ENCODE measurements at places on chromosomes 12 and 14.

GRCh38 chr12:91819132-91819447, 326.6 kb downstream of the BTG1 start:
- no peak for DNase-seq

DNA sequence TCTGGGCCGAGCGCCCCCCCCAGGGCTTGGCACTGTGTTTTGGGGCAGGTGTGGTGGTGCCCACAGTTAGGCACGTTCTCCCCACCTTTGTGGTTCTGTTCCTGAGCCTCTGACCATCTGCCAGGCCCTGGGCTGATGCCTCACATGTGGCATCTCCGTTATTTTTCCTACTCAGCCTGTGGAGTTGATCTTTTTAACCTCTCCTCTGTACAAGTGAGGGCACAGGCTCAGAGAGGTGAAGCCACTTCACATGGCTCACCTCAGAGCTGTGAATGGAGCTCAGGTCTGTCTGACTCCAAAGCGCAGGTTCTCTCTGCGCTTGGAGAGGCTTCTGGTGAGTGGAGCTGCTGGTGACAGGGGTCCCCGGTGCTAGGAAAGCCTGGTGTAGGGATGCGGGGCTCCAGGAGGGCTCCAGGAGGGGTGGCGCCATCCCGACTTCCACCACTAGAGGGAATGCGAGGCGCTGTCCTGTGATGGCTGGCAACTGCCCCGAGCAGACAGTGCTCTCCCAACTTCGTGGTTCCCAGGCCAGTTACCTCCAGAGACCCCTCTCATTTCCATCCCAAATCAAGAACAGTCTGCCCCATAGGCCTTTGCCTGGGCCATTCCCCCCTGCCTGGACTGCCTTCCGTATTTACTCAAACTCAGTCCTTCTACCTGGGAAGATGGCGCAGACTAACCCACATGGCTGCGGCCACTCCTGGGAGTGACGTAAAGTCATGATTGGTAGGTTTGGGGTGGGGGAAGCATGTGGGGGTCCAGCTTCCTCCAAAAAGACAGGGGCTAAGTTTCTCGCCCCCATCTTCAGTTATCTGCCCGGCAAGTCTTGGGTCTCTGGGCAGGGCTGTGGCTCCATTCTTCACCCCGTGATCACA, 9.9 kb downstream of the BCL7A start:
- no peak for DNase-seq

DNA sequence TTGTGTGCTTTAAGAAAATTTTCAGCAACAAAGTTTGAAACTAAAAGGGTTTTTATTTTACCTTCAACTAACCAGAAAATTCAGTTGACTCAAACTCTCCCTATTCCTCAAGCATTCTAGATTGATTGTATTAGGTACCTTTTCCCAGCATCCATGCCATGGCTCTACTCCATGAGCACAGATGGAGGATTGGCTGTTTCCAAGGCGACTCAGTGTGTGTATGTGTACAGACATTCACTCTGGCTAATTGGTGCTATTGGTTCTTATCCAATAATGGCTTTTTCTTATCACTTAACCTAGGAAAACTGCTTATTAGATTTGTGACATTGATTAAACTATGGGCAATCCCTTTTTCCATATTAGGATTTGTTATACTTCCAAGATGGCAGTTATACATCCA, 202.6 kb downstream of the ANO6 start:
- no peak for DNase-seq

DNA sequence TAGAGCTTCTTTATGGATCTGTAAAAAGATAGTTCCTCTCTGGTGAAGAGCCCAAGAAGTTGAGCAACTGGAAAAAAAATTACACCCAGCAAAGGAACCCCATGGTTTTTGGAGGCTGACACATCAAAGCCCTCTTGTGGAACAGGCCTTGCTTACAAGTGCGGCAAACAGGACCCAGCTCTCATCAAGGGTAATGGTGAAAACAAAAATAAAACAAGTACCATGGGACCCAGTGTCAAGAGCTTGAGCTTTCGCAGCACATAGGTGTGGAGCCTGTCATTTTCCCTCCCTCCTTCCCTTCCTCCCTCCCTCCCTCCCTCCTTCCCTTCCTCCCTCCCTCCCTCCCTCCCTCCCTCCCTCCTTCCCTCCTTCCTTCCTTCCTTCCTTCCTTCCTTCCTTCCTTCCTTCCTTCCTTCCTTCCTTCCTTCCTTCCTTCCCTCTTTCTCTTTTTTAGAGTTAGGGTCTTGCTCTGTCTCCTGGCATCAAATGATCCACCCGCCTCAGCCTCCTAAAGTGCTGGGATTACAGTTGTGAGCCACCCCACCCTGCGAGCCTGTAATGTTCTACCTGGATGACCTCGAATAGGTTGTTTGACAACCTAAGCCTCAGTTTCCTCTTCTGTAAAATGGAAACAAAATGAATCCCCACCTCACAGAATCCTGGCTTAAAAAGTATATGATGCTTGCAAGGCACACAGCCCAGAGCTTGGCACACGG, 114.3 kb upstream of the RPH3A start:
- DNase-seq = no peak

GRCh38 chr12:79927772-79928474, 7.0 kb downstream of the PPP1R12A start:
- no peak for DNase-seq

DNA sequence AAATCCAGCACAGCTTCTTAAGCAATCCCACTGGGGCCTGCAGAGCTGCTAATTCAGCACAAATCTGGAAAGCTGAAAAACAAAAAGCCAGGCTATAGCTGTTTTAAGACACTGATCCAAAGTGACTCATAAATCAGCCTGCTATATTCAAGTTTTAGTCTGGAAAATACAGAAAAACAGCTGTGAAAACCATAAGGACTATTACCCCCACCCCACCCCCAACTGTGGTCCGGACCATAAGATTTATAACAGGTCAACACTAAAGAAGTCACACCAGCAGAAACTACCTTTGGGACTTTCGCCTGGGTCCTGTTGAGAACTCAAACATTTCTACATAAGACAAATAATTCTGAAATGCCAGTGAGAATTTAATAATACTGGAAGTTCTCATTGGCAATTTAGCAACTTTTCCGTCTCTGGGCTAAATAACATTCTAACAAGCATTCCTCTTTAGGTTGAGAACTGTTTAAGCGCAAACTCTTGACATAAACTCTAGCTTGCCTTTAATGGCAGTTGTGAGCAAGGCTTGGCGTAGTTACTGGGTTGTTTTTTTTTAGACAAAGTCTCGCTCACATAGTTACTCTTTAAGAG, 3.3 kb downstream of the LRIG3 start:
- DNase-seq = peak; percentile 87

DNA sequence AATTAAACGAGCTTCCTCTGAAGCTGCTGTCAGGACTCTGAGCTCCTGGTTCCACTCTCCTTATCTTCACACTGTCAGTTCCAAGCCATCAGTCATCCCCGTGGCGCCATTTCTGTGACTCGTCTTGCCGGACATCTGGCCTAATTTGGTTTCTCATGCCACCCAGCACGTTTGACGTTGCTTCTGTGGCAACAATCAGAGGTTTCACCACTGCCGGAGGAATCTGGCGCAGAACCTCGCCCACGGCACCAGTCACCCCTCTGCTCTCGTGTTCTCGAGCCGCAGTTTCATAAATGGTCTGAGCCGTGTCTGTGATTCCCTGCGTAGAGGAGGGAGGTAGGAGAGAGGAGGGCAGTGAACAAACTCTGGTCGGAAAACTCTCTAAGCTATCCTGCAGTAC, 29.7 kb downstream of the BDKRB1 start:
- no peak for DNase-seq

DNA sequence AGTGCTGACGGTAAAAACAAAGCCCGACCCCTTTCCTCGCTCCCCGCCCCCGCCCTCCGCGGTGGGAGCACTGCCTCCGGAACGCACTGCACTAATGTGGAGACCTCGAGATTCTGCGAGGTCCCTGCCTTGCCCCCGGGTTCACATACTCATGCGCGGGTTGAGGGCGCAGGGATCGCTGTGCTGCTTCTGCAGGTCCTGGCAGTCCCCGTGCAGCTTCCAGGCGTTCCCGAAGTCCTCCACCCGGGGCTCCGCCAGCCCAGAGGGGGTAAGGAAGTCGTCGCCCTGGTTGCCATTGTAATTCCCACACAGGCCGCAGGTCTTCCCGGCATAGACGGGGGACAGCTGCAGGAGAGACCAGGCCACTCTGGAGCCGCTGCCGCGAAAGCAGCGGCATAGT, 66.8 kb downstream of the VWF start:
- DNase-seq = no peak

DNA sequence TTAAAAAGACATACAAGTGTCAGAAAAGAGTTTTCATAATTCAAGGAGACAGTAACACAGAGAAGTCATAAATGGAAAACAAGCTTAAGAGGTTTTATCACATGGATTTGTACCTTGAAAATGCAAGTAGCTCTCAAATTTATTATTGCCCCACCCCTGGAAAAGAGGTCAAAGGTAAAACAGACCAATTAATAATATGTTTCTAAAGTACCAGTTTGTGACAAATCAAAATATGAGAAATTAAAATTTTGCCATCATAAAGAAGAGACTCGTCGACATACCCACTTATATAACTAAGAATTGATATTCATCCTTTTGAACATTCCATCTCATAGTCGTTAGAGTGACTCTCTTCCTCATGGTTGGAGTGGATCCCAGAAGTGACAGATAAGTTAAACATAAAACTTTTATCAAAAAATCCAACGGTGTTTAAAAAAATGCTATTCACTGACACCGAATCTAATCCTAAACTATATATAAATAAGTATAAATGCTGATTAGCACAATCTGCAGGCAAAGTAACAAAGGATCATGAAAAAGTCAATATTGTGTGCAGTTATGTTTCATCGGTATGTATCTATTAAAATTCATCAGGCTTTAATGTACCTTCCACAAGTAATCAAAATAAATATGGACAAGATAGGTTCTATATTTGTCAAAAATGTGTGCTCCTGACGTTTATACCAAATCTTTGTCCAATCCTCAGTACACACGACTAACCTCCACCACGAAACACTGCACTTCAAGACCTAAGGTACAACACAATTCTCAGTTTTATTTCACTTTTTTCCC, 2.3 kb downstream of the CORO1C start:
- DNase-seq = no peak

- no peak for DNase-seq
These were observed 43.0 kb downstream of the TXNRD1 start for GRCh38 chr12:104258476-104259067.

DNA sequence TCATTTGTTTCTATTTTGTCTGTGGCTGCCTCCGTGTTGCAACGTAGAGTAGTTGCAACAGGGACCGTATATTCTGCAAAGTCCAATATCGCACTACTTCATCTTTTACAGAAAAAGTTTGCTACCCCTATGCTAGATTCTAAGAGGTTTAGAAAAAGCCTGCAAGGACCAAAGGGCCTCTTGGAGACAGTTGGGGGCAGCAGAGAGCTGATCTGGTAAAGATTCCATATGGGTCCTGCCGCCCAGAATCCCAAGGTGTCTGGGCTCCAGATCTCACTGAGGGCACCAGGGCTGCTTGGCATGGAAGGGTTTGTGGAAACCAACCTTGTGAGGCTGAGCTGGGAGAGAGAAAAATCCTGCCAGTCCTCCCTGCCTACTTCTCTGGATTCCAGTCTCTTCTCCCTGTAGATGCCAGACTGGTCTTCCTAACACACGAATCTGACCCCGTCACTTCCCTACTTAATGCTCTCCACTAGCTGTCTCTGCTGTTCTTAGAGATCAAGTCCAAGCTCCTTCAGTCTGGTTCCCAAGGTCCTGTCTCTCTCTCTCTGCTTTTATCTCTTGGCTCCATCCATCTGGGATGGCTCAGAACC, 74.6 kb downstream of the GLRX5 start:
- DNase-seq = no peak

- no peak for DNase-seq
These were observed 104.7 kb upstream of the SLC35F4 start for GRCh38 chr14:57970594-57970993.

GRCh38 chr12:5220835-5221234, 177.2 kb downstream of the KCNA5 start:
- no peak for DNase-seq

DNA sequence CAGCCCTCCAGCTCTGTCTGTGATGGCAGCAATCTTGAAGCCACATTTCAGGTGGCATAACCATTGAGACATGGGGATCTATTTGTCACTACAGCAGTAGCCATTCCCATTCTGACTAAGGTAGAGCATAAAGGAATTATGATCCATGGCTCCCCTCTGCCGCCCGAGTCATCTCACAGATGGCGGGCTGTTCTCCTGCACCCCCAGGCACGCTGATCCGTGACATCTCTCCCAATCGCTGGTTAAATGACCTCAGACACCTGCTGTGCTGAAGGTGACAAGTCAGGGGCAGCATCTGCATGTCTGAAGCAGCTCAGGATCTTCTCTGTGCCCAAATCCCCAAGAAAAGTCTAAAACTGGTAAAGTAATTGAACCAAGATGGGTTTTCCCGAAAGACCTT, 124.3 kb downstream of the ZFP36L1 start:
- DNase-seq = no peak

GRCh38 chr14:95362138-95362494, 42.4 kb upstream of the CLMN start:
- DNase-seq = no peak

GRCh38 chr14:104139460-104140212, 1.2 kb downstream of the KIF26A start:
- no peak for DNase-seq

- no peak for DNase-seq
These were observed 19.5 kb downstream of the DCN start for GRCh38 chr12:91163116-91163515.

DNA sequence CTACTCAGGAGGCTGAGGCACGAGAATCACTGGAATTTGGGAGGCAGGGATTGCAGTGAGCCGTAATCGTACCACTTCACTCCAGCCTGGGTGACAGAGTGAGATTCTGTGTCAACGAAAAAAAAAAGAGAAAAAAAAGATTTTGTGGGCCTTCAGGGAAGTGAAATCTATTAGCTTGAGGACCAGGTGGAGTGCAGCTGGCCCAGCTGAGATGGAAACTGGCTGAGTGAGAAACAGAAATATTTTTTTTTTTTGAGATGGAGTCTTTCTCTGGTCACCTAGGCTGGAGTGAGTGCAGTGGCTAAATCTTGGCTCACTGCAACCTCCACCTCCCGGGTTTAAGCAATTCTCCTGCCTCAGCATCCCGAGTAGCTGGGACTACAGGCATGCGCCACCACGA, 2.3 kb upstream of the CLEC4C start:
- DNase-seq = no peak

DNA sequence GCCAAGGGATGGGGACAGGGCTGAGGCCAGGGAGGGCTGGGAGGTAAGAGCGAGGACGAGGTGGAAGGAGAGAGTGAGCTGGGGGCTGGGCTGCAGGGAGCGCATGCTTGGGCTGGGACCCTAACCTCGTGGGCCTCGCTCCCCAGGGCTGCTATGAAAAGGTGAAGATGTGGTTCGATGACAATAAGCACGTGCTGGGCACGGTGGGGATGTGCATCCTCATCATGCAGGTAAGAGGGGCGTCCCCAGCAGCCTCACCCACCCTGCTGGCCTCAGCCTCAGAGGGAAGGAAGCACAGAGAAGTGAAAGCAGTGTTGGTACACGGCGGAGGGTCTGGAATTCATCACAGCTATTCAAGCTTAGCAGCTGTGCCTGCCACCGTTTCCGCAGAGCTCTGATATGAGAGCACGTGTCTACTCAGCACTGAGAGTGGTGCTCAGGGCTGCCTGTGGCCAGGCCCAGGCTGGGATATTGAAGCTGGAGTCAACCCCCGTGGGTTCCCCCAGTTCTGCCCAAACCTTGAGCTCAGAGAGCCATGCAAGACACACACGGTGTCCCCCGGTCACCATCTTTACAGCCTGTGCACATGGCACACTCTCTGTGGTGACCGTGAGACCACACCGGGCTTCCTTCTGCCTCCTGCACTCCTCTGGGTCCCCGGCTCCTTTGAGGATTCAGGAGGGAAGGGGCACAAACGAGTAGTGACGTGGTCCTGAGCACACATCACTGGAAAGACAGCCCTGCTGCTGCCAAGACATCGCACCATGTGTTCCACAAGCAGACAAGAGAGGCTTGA, 204.6 kb downstream of the TSPAN9 start:
- DNase-seq = no peak

All from hindlimb muscle (tissue), 1 donor.